CD4-positive, alpha-beta T cell treated with Interleukin-1 beta for 1 hour (primary cell): ENCODE measurements at places on chromosomes 3 and 15.

DNA sequence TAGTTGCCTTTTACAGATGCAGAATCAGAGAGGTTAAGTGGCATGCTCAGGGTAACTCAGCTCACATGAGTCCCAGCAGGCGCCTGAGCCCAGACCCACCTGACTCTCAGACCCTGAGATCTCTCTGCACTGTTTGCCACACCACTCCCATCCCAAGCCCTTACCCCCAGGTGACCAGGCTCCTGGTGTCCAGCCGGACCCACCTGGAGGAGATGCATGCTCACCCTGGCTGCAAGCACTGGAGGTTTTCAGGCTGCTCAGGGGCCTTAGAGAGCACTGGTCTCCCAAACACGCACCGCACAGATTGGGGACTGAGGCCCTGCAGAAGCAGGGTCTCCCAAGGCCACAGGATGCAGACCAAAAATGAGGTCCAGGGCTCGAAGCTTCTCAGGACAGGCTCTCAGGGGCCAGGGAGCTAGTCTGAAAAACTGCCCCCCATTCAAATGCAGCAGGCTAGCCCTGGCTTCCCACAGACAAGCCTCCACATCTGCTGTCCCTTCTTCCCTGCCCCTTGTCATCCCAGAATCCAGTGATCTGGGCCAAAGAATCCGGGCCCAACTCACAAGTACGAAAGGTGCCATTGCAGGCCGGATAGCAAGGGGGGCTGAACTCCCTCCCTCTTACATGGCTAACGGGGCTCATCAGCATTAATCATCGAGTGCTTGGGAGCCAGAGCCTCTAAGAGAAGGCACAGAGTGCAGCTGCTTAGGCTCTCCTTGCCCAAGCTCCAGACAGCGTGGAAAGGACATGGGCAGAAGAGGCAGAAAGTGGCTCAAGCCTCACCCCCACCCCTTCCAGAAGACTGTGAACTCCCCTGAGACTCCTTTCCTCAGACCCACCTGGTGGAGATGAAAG lies 90.2 kb upstream of the PRR20G start:
- no peak for DNase-seq

GRCh38 chr15:91271565-91272153 lies 171.6 kb downstream of the SV2B start:
- DNase-seq, result peak; percentile 49

DNA sequence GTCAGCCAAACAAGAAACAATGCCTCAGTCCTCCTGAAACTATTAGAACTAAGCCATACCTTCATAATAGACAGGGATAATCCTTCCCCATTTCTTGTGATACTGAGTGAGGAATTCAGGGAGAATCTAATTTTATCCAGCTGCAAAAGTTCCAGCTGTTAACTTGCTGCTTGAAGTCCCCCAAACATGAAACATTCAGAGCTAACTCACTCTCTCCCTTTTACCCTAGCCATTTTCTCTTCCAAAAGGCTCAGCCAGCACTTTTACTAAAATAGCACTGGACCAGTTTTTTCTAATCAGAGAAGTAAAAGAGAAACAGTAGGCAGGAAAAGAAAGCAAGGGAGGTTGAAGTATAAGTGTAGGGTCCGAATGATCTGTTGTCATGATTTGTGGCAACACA lies 268.1 kb downstream of the TAFA4 start:
- no peak for DNase-seq

DNA sequence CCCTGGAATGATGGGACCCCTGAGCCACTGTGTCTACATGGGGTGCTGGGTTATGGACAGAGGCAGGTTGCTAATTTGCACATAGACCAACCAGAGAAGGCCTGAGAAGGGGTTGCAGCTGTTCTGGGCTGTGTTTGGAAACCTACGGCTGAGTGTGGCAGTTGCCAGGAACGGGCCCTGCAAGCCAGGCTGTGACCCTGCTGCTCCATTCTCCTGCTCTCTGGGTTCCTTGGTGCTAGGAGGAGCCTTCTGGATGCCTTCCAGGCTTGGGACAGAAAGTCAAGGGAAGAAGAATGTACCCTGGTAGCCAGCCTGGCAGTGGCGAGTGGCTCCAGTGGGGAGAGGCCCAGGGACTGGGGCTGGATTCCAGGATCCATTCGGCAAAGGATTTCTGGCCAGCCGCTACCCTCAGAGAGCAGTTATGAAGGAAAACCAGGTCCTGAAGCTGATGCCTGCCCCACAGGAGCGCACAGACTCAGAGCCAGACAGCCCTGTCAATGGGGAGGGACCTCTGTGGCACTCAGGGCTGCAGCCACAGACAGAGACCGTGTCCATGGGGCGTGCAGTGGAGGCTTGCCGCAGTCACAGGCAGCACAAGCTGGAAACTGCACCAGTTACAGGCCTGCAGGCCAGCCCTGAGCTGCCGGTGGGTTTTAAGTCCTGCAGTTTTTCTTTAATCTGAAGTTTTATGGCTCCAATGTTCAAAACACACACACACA lies 55.1 kb upstream of the ACAD9 start:
- no peak for DNase-seq

GRCh38 chr3:100760377-100760776 lies 51.1 kb downstream of the TFG start:
- DNase-seq, result no peak

DNA sequence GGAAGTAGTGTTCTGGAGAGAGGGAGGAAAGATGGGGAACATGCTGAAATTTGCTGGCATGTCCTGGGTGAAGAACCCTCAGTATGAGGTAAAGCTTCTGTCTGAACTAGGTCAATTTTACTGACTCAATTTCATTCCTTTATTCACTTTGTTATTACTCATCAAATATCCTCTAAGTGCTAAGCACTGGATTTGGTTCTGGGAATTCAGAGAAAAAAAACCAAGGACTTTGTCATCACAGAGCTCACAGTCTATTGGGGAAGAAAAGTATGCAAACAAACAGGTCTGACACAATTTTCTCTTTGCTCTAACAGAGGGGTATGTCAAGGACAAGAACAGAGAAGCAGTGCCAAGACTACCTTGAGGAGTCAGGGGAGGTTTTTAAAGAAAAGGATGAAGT lies 68.0 kb downstream of the TFG start:
- no peak for DNase-seq

GRCh38 chr3:170485294-170485693 lies 66.6 kb downstream of the CLDN11 start:
- DNase-seq, result no peak
